ENCODE measurements at places on chromosomes 13 and 19.

- no peak for DNase-seq
Observed at GRCh38 chr19:51799034-51799773, 4.2 kb downstream of the FPR3 start.

DNA sequence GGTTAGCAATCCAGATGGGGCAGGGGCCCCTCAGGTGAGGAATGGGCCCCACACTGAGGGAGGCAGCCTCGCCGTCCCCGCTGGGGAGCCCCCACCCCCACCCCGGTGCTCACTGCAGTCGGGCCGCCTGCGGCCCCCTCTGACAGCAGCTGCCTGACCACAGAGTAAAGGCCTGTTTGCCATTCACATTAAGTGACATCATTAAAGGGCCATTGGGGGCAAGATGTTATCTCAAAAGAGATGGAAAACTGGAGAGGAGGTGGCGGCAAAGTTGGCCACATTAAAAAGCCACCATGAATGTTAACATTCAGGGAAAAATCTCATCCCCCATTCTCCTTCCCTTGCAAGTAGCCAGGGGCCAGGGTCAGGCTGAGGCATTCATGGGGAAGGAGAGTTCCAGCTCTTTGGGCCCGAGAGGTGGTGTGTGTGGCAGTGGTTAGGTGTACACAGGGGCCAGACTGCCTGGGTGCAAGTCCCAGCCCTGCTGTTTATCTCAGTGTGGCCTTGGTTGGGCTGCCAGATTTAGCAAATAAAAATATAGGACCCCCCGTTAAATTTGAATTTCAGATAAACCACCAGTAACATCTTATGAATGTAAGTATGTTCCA lies 20.9 kb downstream of the VSTM2B start:
- DNase-seq = no peak

DNA sequence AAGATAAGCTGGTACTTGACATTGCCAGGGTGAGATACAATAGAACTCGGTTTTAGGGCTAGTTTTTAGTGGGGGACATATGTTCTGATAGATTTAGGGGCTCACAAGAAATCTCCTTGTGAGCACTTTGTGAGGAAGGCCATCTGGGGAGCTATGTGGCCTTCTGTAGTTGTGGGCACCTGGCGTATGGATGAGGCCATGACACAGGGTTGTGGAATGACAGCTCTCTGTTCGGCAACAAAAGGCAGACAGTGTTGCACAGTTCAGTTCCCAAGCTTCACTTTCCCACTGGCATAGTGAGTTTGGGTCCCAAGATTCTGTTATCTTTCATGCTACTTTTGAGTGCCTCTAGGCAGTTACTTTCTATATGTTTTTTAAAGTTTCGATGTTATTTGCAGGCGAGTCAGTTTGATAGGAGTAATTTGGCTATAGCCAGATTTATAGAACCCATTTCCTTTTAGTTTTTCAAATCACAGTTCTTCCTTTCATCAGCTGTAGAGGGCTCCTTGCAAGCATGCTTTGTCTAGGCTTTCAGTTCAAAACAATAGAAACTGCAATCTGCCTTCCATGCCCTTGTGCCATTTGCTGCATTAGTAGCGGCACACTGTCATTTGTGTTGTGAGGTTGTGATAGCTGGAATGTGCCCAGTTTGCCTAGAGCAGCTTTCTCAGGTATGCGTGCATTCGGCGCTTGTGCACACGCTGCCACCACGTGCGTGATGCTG lies 70.6 kb upstream of the TEX29 start:
- DNase-seq = no peak

- no peak for DNase-seq
Observed at GRCh38 chr13:44692173-44692713, 116.1 kb upstream of the TSC22D1 start.

Data from GM12891 (cell line).